ENCODE measurements at places on chromosomes 11 and 22. TPM values are rescaled to one million over a fixed set of nuclear protein-coding genes. Genes with fewer than 3 reads are reported as not detected.
A peak's percentile ranks its signal among the peaks of the same experiment; 100 is the strongest.

GRCh38 chr11:27688076-27688475, 12.2 kb downstream of the BDNF start:
- DNase-seq, result no peak

DNA sequence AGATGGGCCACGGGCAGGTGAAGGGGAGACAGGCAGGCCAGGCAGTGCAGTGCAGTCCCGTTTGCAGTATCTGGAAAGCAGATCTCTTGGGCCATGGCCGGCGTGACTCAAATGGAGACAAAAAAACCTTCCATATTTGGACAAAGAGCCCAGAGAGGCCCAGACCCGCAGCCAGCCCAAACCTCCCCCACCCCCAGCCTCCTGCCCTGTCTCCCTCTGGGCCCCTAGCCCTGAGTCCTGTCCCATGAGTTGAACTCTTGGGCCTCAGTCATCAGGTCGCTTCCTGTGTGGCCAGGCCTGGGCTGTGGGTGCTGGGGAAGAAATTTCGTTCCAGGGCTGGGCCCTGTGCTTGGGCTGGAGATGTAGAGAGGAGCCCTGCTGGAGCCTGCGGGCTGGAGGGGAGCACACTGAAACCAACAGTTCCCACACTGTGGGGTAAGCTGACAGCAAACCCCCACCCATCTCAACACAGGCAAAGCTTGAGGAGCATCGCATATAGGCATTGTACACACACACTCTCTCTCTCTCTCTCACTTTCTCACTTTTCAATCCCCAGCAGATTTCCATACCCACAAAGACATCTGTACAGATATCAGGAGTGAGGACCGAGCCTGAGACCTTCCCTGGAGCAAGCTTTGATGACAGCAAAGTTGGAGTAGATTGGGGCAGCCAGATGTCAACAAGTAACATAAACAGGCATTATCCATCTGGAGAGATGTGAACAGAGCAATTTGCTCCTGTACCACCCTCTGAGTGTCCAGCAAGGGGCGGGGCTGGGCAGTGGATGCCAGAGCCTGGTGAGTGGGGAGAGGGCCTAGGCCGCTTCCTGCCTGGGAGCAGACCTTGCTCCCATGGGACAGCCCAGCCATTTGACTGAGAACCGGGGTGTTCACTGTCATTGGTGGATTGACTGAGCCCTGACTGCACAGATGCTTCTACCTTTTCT, 17.2 kb downstream of the ARHGEF17 start:
- no peak for DNase-seq

DNA sequence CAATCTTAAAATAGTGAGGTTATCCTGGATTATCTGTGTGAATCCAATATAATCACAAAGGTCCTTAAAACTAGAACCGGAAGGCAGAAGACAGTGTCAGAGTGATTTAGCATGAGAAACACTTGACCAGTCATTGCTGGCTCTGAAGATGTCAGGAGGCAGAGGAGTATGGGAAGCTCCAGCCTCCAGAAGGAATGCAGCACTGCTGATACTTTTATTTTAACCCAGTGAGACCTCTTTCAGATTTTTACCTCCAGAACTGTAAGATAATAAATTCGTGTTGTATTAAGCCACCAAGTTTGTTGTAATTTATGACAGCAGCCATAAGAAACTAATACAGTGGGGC, 134.4 kb upstream of the ZC3H12C start:
- DNase-seq, result no peak

CEP126 gene
- total RNA-seq, result 1.6 TPM

GPHA2 gene
- total RNA-seq, result 16.3 TPM

DNA sequence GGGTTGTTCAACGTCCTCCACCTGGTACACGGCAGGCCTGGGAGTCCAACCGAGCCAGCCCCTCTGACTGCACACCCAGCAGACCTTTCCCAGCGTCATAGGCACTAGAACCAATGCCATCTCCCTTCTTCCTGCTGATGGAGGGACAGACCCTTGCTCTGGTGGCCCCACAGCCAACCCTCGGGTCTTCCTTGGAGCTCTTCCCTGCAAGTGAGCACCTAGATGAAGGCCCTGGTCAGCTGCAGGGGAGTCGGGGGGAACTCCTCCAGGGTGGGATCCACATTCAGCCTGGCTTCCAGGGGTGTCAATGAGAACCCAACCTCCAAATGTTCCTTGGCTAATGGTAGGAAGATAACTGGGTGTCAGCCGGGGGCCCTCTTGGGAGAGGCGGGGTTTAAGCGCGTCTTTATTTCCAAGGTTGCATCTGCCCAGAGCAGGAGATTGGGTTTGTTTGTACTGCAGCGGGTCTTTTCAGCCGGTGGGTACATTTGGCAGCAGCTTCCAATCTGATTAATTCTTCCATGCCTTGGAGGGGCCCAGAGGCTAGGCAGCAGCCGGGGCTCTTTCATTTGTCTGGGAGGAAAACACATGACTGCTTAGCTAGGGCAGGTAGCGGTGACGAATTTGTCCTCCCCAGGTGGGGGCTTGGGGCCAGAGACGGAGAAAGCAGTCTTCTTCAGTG, 56.0 kb upstream of the SHISAL1 start:
- no peak for DNase-seq

GRCh38 chr11:99160447-99160846, 139.7 kb downstream of the CNTN5 start:
- DNase-seq, result no peak

DUSP8 gene
- 10.1 TPM for total RNA-seq

CD3E gene
- total RNA-seq, result 2.1 TPM

C1QTNF4 gene
- 0.50 TPM for total RNA-seq

- no peak for DNase-seq
Observed at GRCh38 chr11:44280257-44280656, 29.7 kb downstream of the ALX4 start.

DNA sequence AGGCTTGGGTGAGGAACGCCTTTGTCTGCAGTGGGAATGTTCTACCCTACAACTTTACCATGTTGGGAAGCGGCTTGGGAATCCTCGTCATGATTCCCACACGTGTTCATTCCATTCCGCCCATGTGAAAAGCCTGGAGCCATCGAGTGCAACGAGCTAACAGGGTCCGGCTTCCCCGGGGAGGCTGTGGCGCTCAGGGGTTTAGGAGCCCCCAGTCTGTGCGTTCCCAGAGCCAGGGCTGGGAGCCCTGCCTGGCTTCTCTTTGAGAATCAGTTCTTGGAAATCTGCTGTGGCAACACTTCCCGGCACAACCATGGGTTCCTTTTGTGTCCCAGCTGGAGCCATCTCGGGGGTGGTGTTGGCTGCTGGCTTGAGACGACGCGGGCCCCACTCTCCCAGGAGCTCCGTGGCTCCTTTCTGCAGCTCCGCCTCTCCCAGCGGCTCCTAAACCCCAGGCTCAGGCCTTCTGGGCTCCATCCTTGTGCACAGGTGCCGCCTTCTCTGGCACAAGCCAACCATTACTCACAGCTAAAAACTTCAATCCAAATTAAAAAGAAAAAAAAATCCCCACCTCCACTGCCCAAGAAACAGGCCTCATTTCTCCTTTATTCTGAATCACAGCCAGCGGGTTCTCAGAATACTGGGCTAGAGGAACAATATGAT, 18.7 kb upstream of the PPFIA1 start:
- no peak for DNase-seq

SLC22A12 gene
- total RNA-seq, result not detected

DNA sequence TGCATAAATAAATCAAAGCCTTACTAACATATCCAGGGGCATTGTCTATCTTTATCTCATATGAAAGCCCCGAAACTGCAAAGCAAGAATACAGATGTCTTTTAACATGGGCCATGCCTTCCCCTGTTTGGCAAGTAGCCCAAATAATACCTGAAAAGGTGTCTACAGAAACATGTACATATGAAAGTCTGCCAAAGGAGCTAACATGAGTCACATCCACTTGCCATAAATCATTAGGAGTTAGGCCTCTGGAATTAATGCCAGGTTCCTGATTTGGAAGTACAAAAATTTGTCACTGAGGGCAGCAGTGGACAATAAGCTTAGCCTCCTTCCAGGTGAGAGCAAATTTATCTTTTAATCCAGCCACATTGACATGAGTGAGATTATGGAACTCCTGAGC, 85.5 kb upstream of the PGR start:
- DNase-seq, result no peak

NXPE4 gene
- not detected for total RNA-seq

DNA sequence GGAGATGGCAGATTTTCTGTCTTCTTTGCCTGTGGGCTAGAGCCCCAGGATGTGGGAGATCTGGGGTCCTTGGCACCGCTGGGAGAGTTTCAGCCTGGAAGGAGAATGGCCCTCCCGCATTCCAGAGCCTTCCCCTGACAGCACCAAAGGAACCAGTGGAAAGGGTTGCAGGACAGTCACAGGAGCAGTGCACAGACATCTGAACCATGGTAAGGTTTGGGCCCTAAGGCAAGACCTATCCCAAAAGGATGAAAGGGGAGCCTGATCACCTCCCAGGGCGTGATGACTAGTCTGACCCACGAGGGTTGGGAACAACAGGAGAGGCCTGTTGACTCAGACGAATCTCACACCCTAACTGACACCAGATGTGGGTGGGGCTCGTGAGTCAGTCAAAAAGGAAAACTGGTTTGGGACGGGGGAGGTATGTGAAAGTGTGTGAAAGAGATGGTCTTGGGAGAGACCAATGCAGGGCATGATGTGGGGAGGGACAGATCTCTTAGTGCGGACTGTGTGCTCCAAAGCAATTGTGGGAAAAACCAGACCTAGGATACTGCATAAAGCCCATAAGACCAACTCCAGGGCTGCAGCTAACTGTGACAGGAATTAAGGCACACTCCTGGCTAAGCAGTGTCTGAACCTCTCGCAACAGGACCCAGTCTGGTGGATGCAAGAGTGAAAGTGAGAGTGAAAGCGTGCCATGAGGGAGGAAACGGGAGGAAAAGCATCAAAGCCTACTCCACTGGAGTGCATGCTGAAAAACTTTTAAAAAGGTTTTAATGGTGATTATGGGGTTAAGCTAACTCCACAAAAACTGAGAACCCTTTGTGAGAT, 39.1 kb upstream of the GLYAT start:
- no peak for DNase-seq

DNA sequence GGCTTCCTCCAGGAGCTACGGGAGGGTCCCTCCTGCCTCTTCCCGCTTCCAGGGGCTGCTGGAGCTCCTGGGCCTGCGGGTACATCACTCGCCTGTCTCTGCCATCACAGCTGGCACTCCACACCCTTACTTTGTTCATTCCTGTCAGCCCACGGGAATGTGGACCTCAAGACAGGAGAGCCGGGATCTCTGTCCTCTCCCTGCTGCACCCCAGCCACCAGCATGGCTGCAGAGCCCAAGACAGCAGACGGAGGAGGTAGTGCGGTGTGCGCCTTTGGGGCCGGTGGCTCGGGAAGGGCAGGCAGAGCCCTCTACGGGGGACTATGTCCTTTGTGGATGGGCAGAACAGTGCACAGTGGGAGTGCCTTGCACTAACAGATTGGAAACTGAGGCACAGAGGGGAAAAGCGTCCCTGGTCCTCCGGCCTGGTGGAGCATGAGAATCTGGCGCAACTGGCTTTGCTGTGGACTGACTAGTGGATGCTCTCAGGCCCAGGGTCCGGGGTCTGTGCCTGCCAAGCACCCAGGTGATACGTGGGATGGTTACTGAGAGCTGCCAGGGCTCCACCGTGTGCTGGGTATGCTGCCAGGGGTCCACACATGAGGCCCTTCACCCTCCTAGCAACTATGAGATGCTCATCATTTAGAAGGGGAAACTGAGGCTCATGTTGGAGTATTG, 47.3 kb downstream of the IGF2 start:
- DNase-seq, result no peak

DNA sequence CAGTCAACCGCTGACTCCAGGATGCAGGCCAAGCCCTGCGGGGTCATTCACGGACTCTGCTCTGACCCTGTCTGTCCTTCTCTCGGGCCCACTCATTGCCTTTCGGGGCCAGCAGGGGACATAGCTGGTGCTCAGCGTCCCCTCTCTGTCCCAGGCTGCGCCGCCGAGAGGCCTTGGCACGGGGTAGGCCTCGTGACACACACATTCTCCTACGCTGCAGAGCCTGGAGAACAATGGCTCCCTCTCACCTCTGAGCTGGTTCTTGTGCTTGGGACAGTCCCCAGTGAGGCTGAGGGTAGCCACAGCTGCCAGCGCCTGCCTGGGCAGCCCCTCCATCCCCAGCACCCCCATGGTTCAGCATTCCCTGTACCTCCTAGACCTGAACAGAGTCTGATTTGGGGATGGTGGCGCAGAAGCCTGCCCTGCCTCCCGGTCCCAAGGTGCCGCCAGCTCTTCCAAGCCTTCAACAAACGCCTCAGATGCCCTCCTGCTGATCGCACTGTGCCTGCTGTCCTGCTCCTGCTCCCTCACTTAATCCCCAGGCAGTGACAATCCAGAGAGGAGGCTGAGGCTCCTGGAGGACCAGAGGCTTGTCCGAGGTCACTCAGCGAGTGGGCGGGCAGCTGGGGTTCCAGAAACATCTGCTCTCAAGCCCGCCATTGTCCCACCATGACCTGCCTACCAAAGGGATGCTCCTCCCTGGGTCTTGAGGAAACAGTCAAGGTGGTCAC, 30.4 kb downstream of the DUSP8 start:
- peak; percentile 16 for DNase-seq

MUC5AC gene
- 4.2 TPM for total RNA-seq

GRCh38 chr11:77455740-77456139, 18.2 kb downstream of the PAK1 start:
- no peak for DNase-seq

GRCh38 chr11:78248191-78248590, 59.5 kb downstream of the USP35 start:
- no peak for DNase-seq

BRD1 gene
- total RNA-seq, result 15.1 TPM

APOA5 gene
- 0.63 TPM for total RNA-seq

DNA sequence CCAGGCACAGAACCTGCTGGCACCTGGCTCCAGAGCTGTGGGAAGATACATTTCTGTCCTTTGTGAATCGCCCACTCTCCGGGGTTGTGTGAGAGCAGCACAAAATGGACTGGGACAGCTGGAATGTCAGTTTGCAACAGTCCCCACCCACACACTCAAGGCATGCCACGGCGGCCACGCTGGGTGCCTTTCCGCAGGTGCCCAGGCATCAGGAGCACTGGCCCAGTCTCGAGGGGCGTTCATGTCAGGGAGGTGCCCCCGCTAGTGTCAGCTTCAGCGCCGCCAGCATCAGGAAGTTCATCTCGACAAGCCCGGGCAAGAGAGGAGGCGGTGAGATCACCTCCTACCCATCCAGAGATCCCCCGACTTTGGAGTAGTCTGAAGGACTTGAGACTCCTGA, 2.1 kb downstream of the TP53AIP1 start:
- DNase-seq, result no peak

MYO7A gene
- total RNA-seq, result 9.7 TPM

HTR3B gene
- total RNA-seq, result not detected

- DNase-seq, result no peak
Observed at GRCh38 chr11:22472306-22472705, 134.1 kb downstream of the SLC17A6 start.

All from pancreas (tissue), 10 donors.